ENCODE measurements at places on chromosomes 13 and 19. TPM values are rescaled to one million over a fixed set of nuclear protein-coding genes. Genes with fewer than 3 reads are reported as not detected.
A peak's percentile ranks its signal among the peaks of the same experiment; 100 is the strongest.

DNA sequence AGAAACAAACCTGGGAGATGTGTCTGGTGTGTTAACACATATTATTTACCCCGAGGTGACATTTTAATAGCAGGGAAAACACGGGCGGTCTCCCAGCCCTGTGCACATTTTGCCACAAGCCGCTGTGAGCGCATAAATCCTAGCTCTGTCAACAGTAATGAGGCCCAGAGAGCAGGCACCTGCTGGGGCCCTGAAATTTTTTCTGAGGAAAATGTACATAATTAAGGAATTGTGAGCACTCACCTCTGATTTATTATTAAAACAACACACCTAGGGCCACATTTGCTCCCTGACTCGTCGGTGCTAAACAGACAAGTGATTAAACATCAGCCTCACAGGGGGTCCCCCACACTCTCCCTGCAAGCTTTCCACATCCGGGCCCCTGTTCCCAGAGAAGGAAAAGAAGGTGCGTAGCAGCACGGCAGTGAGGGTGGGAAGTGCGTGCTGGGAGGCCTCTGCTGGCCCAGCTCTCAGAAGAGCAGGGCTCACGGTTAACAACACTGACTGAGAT, 616.3 kb downstream of the UQCRFS1 start:
- no peak for DNase-seq

The ZFP28 gene
- 8.3 TPM for total RNA-seq

- DNase-seq: no peak
Observed at GRCh38 chr13:26872525-26873385, 112.2 kb upstream of the GPR12 start.

DNA sequence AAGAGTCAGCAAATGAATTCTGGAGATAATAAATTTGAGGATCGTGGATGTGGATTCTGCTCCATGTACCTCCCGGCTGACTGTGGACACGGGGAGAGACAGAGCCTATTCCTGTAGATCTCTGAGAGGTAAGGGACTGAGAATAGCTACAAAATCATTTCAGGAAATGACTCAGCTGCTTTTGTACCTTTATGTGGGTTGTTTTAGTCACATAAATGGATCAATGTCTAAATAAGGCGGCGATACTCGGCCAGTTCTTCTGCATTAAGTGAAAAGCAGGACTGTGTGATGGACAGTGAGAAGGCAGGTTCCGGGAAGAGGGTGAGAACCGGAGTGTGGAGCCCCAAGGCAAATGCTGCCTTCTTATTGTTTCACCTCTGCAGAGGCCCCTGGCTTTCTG, 128.1 kb downstream of the EFNB2 start:
- no peak for DNase-seq

- peak; percentile 78 for DNase-seq
Observed at GRCh38 chr19:38394488-38394887, 6.0 kb downstream of the SPRED3 start.

DNA sequence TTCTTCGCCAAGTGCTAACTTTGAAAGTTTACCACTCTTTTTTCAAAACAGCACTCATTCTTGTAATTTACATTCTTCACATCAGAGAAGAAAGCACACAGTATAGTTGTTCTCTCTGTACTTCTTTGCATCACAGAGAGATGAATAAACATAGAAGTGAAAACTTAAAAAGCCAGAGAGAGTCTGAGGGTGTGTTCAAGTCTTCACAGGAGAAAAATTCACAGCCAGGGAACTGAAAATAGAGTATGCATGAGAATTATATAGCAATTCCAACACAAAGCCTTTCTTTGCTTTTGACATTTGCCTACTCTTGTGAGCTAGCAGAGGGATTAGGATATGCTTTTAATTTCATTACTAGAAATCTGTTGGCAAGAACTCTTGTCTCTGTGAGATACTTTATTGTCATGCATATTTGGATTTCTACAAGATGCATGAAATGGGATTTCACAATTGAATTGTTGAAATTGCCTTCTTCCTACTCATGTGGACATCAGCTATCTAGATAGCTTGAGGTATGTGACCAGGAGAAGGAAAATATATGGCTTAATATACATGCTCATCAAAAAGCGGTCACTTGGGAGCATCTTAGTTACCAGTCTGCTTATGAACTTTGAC, 166.1 kb downstream of the SLC7A1 start:
- no peak for DNase-seq

GRCh38 chr13:22099585-22099984, 428.7 kb downstream of the FGF9 start:
- no peak for DNase-seq

The CEACAM6 gene
- total RNA-seq: not detected

- DNase-seq: no peak
Observed at GRCh38 chr13:93412676-93413075, 186.1 kb downstream of the GPC6 start.
